ENCODE measurements at places on chromosomes 7 and 10.
A peak's percentile ranks its signal among the peaks of the same experiment; 100 is the strongest.

DNA sequence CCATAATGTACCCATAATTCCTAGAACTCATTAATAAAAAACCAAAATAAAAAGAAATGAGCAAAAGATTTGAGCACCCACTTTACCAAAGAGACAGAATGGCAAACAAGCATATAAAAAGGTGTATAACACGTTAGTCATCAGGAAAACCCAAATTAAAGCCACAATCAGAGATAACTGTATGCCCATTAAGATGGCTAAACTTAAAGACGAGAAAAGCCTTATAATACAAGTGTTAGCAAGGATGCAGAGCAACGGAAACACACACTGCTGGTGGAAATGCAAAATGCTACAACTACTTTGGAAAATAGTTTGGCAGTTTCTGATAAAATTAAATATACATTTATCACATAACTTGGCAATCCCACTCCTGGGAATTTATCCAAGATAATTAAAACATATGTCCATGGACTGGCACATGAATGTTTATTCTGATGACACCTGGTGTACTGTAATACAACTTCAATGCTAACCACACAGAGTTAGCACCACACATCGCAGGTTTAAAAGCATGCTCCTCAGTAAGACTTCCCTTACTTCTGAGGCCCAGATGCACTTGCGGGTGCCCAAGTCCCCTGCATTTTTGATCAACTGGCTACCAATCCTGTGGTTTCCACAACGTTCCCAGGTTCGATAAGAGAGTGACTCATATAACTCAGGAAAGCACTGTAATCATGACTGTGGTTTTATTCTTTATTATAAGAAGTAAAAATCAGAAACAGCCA, 158.6 kb downstream of the SNX13 start:
- no peak for DNase-seq

DNA sequence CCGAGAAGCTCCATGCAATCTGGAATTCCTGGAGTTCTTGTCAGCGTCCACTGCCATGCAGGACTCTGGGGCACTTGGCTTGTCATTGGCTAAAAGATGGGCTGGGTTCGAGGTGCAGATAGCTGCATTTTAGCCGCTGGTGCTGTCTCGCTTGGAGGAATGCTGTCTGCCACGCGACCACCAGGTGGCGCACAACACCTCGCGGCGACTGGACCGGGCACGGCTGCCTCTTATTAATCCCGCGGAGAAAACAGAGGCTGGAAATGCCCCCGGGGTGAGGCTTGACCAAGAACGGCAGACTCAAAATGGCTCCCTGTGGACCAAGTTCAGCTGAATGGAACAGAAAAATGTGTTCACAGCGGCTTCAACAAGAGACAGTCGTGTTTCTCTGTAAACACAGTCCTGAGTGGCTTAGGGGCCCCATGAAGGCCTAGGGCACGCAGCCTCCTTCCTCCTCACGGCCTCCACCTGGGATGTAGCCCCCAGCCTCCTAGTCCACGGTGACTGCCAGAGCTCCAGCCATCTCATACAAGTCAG, 46.2 kb downstream of the AOC1 start:
- DNase-seq: peak; percentile 66

GRCh38 chr10:3868271-3868664, 83.3 kb upstream of the KLF6 start:
- DNase-seq: no peak

GRCh38 chr7:120021085-120021484, 251.9 kb upstream of the KCND2 start:
- no peak for DNase-seq

GRCh38 chr7:77327067-77327931, 88.8 kb downstream of the GSAP start:
- DNase-seq: no peak

DNA sequence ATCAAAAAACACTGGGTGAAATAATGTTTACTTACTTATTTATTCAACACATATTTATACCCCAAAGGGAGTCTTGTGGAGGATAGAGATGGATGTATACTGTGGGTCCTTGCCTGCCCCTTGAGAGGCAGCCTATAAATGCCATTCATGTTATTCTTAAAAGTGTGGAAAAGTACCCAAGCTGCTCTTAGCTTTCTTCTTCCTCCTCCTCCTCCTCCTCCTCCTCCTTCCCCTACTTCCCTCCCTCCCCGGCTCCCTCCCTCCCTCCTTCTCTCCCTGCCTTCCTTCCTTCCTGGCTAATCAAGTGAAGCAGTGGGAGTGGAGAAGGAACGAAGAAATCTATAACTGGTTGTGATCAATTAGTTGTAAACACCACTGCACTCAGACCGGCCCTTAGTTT, 21.2 kb upstream of the IGF2BP3 start:
- DNase-seq: no peak

DNA sequence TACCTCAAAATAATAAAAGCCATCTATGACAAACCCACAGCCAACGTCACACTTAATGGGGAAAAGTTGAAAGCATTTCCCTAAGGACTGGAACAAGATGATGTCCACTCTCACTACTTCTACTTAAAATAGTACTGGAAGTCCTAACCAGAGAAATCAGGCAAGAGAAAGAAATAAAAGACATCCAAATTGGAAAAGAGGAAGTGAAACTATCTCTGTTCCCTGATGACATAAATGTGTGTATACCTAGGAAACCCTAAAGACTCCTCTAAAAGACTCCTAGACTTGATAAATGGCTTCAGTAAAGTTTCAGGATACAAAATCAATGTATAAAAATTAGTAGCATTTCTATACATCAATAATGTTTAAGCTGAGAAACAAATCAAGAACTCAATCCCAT, 314.1 kb downstream of the WDR37 start:
- DNase-seq: no peak

DNA sequence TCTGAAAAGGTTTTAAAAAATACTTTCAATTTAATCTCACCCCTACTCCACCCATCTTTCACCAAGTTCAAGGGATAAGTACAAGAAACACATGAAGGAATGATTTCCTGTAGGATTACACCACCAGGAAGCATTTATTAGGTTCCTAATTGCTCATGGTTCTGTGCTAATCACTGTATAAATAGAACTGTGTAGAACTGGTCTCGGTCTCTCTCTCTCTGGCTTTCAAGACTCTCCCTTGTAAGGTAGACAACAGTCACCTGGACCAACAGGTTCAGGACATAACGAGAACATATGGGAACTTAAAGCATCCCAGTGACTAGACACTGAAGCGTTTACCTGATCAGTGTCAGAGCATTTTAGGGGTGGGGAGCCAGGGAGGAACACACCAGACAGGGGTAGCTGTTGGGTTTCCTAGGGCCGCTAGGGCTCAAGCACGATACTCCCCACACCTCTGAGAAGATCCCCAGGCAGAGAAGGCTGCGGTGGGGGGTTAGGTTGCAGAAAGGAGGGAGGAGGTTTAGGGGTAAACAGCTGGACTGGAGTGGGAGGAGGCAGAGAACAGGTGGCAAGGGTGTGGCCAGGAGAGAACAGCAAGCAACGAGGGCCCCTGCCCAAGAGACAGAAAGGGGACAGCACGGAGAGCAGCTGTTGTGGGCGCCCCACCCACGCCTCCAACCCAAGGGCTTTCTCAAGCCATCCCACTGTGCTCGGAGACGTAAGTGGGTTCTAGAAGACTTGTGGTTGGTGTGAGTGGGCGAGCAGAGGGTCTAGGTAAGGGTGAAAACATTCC, 52.5 kb upstream of the USP6NL start:
- no peak for DNase-seq

DNA sequence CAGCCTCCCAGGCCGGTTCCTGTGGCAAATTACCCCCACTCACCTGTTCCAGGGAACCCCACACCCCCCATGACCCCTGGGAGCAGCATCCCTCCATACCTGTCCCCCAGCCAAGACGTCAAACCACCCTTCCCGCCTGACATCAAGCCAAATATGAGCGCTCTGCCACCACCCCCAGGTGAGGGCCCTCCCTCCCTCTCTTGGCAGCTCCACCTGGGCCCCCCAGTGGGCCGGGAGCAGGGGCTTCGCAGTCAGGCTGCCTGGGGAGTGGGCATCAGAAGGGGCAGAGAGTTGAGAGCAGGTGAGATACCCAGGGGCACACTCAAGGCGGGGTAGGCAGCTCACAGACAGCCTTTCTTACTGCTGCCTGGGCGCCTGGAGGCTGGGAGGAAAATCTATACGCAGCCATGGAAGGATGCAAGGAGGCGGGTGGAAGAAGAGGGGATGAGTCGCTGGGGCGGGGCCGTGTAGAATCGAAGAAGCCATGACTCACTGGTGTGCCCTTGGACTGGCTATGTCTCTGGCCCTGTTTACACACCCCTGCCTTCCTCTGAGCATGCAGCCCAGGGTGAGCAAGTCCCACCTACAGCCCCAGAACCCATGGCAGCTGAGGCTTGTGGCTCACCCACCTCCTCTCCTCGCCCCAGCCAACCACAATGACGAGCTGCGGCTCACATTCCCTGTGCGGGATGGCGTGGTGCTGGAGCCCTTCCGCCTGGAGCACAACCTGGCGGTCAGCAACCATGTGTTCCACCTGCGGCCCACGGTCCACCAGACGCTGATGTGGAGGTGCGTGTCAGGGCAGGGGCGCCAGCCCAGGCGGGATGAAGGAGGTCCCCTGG, 48.6 kb upstream of the PPIF start:
- DNase-seq: no peak

DNA sequence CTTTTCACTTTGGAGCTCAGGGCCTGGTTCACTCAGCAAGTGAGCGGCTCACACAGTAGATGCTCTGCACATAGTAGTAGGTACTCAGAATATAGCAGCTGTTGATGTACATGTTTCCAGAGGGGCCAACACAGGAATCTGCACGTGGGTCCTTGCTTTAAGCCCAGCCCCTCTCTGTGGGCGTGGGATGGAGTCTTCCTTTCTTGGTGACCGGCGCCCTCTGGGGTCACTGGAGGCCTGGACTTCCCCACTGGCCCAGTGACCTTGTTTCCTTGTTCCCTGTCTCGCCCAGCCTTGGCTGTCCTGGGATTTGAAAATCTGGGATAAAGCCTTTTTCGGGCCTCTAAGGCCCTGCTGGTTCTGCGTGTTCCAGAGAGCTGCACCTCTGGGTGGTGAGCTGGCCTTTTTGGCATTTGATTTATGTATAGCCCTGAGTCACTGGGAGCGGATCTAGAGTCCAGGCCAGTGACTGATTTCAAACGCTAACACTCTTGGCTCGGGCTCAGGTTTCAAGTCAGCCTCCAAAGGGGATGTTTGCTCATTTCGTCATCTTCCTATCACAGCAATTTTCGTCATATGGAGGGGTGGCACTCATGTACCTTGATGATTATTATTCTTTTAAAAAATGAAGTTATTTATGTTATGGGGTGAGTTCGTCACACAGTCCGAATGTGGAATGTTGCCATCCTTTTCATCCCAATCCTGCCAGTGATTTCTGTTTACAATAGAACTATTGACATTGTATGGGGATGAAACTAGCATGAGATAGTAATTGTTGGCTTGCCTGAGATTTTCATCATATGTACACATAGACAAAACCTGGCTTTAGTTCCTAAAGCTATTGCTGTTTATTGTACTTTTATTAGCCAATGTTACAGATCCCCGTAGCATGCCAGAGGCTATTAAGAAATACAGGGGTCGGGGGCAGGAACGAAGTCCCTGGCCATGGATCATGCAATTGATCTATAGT, 65.5 kb downstream of the CUX1 start:
- DNase-seq: peak; percentile 80

DNA sequence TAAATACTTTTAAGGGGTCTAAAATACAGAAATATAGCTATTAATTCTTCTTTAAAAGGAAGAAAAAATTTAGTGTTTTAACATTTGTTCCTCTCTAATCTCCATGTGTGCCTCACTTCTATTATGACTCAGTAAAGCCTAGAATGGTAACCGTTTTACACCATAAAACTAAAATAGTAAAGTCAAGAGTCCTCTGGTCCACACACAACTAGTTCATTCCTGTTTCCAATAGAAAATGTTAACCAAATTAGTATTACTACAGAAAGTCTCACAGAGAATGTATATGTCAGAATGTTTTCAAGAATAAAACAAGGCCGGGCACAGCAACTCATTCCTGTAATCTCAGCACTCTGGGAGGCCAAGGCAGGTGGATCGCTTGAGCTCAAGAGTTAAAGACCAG, 55.8 kb downstream of the CNOT4 start:
- no peak for DNase-seq

DNA sequence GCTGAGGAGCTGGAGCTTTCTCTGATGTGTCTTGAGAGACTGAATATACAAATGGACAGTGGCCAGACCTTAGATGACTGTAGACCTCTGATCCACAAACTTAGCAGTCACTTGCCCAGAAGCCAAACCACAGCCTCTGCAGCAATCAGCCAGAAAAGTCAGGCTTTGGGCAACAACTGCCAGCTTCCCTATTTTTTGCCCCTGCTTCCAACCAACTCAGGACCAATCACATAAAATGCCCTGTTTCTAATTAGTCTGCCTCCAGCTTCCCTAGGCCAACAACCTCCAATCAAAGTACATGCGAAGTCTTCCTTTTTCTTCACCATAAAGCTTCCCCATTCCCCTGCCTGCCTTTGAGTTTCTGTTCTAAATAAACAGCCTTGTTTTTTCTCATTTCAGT, 37.8 kb upstream of the CACUL1 start:
- no peak for DNase-seq

DNA sequence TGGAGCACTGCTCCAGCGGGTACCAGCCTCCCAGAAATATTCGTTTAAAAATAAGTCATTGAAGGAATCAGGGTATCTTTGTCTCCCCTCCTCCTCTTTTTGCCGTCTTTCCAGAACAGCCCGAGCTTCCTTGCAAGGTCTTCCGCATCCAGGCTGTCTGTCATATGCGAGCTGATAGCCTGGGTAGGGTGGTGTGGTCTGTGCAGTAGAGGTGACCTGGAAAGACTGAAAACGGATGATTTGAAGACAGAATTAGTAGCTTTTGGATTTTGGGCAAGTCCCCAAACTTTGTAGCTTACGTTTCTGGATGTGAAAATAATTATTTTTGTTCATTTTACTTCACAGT, 480 bp downstream of the VPS50 start:
- DNase-seq: no peak

GRCh38 chr7:26157520-26158105, 5.6 kb downstream of the NFE2L3 start:
- DNase-seq: no peak

GRCh38 chr10:46236941-46237681, 49.7 kb upstream of the ANTXRL start:
- no peak for DNase-seq

DNA sequence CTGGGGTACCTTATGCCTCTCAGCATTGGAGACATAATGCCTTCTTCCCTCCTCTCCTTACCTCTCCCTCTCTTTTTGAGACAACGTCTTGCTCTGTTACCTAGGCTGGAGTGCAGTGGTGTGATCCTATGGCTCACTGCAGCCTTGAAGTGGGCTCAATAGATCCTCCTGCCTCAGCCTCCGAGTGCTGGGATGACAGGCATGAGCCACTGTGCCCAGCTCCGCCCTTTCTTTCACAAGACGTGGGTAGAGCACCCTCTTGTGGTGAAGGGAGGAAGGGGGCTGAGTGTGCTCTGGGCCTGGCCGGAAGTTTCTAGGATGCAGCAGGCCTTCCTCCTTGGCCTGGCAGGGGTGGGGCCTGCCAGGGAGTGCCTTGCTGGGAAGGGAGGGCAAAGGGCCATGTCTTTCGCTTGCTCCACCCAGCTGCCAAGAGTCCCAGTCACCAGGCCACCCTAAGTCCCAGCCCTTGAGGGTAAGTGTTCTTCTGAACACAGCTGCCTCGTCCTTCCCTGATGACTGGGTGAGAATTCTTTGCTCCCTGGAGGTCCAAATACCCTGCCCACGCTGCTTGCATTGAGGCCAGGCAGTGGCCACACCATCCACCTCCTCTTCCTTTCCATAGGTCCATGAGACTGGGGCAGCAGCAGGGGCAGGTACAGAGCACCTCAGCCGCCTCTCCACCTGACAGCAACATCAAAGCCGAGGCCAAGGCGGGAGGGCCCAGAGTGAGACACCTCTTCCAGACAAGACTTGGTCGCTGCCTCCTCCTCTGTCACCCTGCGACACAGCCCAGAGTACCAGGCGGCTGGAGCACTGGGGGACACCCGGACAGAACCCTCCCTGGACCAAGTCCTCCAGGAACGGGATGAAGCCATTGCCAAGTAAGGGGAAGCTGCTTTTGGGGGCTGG, 3.7 kb downstream of the ABHD11 start:
- peak; percentile 79 for DNase-seq

Measured in NCI-H1092 (cell line).